ENCODE measurements at places on chromosomes 12 and 14.

- no peak for DNase-seq
Measured at GRCh38 chr12:27148791-27149190, 66.4 kb upstream of the C12orf71 start.

DNA sequence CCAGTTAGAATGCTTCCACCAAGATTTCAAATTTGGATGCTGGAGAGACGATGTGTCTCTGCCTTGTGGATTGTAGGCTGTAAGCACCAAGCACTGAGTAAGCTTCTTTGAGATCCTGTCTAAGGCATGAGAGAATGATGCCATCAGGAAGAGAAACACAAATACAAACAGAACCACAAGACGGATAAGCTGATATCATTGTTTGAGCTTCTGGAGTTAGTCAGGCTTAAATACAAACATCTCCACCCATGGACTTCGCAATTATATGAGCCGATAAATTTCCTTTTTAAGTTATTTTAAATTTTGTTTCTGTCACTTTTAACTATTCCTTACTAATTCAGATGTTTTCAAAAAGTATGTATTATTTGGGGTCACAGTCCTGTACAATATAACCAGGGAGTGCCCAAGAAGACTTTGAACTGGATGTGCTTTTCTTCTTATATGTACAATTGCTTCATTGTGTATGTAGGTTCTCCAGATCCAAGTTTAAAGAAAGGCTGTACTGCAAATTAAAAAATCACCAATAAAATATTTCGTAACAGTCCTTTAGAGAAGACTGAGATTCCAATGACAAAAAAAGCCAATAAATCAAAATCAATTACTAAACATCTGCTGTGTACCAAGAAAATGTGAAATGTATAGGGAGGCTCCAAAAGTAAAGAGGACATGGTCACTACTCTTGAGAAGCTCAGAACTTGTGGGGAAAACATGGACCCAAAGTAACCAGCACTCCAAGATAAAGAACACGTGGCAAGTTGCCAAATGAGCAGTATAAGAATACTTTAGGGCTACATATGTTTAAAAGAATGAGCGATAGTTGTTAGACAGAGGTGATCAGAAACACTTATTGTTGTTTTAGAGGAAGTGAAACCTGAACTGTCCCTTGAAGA, 274.1 kb downstream of the ADAMTS20 start:
- no peak for DNase-seq

DNA sequence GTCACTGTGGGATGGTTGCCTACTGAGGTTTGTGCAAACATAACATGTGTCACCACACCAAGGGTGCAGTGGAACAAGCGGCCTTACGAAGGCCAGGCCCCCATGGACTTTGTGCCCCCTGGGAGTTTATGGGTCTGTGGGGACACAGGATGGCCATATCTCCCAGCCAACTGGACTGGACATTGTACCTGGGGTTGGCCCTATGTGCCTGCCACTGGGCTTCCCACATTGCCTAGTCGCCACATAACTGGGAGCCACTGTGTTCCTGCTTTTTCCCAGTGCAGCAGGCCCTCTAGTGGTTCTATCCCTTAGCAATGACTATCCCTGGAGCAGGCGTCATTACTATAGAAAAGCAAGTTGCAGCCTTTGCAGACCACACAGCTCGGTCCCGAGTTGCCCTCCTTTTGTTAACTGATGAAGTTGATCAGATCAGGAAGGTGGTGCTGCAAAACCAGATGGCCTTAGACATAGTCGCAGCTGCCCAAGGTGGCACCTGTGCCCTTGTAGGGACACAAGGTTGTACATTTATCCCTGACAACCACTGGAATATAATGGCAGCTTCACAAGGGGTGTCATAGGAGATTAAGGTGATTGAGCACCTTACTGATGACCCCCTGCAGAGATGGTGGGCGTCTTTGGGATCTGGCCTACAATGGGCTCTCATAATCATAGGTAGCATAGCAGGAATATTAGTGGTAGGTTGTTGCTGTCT, 15.2 kb upstream of the RNASE12 start:
- peak; percentile 9 for DNase-seq

DNA sequence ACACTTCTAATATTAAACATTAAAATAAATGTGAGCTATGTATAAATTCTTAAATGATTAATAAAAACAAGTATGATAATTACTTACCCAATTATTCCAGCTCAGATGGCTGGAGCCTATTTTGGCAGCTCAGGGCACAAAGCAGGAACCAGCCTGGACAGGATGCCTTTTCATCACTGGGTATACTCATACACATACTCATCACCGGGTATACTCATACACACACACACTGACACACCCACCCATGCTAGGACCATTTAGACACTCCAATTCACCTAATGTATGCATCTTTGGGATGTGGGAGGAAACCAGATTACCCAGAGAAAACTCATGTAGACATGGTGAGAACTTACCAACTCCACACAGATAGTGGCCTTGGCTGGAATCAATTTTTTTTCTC, 57.9 kb upstream of the CNOT2 start:
- no peak for DNase-seq

GRCh38 chr12:114678718-114679117, 5.3 kb downstream of the TBX3 start:
- no peak for DNase-seq

DNA sequence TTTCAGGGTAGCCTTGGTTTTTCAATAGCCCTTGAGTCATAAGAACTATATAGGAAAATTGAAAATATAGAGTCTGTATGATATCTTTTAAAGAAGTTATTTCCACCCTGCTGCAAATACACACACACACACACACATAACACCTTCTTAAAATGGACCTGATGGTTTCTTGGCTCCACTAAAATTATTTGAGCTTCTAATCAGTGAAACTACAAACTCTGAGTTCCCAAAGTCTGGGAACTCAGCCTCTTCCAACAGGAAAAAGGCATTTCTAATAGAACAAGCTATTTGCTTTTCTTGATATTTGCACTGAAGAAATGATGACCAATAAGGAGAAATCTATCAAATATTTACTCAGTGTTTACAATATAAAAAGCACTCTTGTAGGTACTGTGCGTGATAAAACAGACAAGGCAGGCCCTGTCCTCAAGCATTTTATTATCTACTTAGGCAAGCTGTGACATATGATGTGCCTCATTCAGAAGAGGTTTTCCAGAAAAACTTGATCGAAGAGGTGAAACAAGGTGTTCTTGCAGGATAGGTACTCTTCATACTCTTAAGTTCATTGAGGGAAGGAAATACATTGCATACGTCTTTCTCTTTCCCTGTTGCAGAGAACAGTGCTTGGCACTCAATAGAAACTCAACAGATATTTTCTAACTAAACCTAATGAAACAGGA, 88.6 kb downstream of the MGST1 start:
- no peak for DNase-seq

GRCh38 chr12:108400900-108401480, 61.9 kb upstream of the CMKLR1 start:
- no peak for DNase-seq

DNA sequence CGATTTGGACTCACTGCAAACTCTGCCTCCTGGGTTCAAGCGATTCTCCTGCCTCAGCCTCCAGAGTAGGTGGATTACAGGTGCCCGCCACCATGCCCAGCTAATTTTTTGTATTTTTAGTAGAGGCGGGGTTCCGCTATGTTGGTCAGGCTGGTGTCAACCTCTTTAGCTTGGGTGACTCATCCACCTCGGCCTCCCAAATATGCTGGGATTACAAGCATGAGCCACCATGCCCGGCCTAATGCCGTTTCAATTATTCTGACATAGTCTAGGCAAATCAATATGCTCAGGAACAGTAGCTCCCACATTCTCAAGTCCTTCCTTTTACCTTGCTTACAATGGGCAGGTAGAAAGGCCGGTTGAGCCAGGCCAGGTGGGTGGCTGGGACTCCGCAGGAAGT, 82.0 kb upstream of the EEA1 start:
- no peak for DNase-seq

DNA sequence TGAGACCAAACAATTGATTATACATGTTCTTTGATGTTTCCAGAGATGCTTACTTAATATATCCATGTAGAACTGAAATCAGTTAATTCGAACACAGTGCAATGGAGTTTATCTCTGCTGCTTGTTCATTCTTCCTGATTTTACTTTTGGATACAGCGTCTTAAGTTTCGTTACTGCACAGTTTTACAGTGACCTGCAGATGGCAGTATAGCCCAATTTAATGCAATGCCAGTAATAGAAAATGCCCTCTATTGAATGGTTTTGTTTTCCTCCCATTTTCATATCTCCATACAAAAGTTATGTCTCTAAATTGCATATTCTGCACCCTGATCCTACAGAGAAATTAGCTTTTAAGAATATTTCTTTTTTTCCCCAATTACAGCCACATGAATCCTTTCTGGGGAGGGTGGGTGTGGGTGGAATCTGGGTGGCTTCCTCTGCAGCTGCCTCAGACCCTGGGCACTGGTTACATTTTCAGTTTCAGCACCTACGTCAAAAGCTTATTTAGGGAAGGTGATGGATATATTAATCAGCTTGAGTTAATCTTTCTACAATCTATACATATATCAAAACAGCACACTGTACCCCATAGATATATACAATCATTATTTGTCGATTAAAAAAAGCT, 101.1 kb upstream of the DCD start:
- DNase-seq: peak; percentile 86

- no peak for DNase-seq
Measured at GRCh38 chr12:90842477-90842876, 112.5 kb downstream of the CCER1 start.

- DNase-seq: no peak
Measured at GRCh38 chr14:54931101-54931500, 28.5 kb upstream of the GCH1 start.

- no peak for DNase-seq
Measured at GRCh38 chr14:54443981-54444380, 2.8 kb upstream of the CNIH1 start.

GRCh38 chr12:13552830-13553229, 356.3 kb downstream of the EMP1 start:
- no peak for DNase-seq

- no peak for DNase-seq
Measured at GRCh38 chr12:24055747-24056146, 106.3 kb upstream of the SOX5 start.

- no peak for DNase-seq
Measured at GRCh38 chr12:95970905-95971304, 25.2 kb downstream of the HAL start.

DNA sequence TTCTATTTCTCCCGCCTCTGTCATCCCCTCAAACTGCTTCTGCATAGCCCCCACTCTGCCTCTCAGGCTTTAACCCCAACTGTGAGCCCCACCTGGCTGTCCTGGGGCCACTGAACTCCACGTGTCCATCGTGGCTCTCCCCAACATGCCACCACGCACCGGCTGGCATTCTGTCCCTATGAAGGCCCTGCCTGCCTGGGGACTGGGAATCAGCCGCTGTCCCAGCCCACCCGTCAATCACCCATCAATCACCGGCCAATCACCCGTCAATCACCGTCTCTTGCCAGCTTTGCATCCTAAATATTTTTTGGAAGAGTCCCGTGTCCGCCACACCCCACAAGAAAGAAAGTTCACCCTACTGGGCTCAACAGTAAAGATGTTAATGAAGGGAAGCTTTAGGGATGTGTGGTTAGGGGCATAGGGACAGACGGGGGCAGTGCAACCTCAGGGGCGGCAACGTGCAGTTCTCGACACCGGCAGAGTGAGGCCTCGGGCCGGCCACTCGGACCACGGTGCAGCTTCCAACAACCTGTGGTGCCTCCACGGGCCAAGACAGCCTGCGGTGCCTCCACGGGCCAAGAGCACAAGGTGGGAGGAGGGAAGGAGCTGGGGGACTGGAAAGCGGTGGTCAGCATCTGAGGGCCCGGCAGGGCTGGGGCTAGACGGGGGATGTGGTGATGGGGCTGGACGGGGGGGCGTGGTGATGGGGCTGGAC, 85.6 kb downstream of the GALNT9 start:
- DNase-seq: no peak

DNA sequence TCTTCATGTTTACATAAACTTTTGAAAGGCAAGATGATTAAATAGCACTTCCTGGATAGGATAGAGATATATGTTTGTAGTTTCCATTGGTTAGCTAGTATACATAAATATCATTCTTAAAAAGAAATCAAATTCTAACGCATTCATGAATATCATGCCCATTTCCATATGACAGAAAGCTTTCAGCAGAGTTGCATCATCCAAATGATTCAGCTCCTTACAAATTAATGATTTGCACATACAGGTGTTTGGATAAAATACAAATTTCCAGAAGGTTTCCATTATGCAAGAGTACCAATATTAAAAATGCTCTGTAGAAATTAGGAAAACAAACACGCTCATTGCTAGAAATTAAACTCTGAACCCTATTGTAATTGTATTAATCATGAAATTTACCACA, 264.4 kb downstream of the FOXG1 start:
- no peak for DNase-seq

DNA sequence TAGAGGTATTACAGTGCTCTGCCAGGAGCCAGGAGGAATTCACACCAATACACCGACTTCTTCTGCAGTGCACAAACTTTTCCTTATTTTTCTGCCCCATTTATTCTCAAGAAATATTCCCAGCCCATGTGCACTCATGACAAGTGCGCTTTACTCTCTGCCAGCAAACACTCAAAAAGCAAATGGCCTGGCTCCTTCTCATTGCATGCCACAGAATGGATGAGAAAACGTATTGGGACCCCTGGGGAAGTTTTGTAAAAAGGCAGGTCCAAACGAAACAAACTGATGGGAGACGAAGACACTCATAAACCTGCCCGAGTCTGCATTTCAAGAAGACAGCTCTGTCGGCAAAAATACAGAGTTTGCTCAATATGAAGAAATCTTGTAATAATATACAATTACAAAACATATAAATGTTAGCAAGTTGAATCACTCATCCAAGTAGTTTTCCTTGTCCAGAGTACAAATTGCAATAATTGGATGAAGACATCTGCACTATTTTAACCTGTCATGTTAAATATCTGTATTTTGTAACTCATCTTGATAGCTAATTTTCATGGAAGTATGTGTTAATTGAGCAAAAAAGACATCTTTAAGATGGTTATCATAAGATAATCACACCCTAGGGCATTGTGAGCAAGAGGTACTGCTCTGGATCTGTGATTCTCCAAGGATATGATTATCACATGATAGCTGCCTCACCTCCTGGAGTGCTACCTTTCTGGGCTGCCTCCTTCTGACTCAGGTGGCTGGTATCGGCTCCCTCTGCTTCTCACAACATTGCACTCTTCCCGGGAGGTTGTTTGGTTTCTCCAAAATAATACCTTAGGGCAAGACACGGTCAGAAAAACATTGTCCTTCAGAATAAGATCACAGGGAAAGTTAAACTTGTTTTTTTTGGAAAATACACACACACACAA, 260.8 kb upstream of the G2E3 start:
- no peak for DNase-seq

GRCh38 chr14:104586832-104587620, 7.5 kb downstream of the C14orf180 start:
- peak; percentile 15 for DNase-seq

- no peak for DNase-seq
Measured at GRCh38 chr12:56995930-56996496, 10.3 kb downstream of the ZBTB39 start.
